GM03348 (cell line): ENCODE measurements at places on chromosomes 1 and 21.

GRCh38 chr1:198116469-198116868, 40.3 kb upstream of the NEK7 start:
- no peak for DNase-seq

GRCh38 chr1:199721001-199721400, 306.5 kb upstream of the NR5A2 start:
- no peak for DNase-seq

DNA sequence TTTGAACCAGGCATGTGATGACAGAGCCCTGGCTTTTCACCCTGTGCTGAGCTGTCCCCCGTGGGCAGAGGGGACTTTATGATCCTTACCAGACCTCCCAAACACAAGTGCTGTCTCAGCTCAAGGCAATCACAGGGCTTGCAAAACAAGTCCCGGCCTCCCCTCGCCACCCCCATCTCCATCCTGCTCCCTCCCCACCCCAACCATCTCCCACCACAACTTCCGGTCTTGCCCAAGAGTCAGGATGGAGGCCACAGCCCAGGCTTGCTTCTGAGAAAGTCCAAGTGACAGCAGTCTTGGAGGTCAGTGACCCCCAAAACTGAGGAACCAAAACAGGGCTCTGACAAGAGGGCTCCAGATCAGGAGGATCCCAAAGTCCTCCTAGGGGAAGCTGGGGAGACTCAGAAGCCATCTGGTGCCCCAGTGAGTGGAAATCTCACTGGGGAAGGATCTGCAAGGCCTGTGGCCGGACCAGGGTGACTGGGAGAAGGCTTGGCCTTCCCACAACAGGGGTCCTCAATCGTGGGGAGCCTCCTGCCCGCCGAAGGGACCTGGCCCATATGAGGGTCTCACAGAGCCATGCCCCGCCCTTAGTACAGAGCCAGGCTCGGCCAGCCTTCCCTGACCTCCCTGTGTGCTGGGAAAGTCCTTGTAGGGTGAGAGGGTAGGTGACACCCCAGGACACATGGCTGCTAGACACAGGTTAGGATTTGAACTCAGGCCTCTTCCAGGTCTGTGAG, 4.5 kb upstream of the SDC3 start:
- no peak for DNase-seq

DNA sequence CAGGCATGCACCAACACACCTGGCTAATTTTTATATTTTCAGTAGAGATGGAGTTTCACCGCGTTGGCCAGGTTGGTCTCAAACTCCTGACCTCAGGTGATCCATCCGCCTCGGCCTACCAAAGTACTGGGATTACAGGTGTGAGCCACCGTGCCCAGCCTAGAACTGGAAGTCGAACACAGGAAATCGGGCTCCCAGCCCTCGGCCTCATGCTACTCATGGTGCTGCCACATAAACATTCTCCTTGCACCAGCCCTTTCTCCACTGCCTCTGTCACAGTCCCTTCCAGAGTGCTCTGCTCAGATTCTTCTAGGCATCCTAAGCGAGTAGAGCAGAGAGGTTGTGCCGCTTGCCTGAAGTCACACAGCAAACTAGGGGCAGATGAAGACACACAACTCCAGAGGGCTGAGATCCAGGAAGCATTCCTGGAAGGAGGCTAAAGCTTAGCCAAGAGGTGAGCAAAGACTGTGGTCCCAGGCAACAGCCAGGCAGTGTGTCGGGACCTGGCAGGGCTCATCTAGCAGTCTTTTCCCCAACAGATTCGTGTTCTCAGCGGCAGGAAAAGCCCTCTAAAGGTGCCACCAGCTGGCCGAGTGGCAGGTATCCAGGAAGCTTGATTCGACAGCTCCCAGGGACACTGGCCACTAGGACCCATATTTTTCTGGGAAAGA, 29.6 kb upstream of the NPPB start:
- no peak for DNase-seq

GRCh38 chr1:117286562-117286961, 75.8 kb upstream of the VTCN1 start:
- DNase-seq: no peak

- no peak for DNase-seq
Measured at GRCh38 chr1:75812065-75812464, 15.4 kb downstream of the MSH4 start.

DNA sequence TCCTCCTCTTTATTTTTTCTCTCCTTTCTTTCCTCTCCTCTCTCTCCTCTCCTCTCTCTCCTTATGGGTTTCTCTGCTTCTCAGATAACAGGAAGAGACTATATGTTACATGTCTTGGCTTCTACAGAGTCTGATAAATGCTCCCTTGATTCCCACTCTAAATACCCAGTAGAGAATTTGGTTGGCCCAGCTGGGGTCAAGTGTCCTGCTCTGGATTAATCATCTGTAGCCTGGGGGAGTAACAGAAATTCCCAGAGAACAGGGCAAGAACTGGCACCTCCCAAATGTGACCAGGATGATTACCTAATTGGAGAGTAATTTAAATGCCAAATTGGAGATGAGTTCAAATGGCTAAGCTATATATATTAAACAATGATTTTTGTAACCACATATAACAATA, 146.1 kb upstream of the LMO4 start:
- no peak for DNase-seq

DNA sequence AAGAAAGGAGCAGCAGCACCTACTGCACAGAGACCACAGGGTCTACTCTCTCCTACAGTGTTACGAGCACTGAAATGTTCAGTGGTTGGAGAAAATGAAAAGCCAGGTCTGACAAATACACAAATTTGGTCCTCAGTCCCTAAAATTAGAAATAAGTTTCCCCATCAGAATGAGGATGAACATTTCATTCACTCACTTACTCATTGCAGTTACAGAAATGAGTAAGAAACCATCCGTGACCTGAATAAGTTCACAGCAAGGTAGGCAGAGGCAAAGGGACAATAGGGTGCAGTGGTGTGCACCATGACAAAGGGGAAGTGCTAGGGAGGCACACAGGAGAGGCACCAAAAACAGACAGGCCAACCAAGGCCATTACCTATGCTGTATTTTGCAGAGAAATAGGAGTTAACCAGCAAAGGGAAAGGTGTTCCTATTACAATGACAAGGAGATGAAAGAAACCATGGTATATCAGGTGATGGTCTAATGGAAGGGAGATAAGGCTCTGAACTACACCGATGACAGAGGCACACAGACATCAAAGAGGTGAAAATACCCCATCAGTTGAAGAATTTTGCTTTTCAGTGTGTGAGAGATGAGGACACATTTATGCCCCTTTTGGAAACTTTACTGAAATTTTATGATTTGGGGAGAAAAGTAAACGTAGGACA, 29.4 kb downstream of the VAV3 start:
- no peak for DNase-seq

GRCh38 chr1:40140211-40140973, 20.8 kb upstream of the RLF start:
- DNase-seq: peak; percentile 25

- DNase-seq: peak; percentile 77
Measured at GRCh38 chr1:85617633-85618100, 37.1 kb downstream of the CCN1 start.

DNA sequence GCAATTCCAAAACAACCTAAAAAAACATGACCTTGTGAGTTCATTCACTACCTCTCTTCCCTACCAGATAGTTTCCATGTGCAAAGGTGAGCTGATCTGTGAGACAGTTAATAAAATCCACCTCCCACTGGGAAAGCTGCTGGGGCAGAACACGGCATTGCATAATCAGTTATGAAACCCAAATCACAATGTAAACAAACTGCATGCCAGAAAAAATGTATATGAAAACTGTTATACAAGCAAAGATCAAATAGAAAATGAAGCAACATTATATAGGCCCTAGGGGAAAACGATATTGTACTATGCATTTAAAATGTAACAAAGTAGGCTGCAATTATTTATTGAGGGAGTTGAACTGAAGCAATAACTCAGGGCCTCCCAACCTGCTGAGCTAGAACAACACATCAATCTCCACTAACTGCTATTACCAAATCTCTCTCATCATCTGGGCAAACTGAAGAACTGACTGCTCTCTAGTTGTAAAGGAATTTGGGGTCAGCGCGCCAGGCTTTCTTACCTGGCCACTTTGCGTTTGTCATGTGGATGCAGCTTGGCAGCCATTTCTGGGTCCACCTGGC, 31.0 kb downstream of the TRIT1 start:
- DNase-seq: no peak

DNA sequence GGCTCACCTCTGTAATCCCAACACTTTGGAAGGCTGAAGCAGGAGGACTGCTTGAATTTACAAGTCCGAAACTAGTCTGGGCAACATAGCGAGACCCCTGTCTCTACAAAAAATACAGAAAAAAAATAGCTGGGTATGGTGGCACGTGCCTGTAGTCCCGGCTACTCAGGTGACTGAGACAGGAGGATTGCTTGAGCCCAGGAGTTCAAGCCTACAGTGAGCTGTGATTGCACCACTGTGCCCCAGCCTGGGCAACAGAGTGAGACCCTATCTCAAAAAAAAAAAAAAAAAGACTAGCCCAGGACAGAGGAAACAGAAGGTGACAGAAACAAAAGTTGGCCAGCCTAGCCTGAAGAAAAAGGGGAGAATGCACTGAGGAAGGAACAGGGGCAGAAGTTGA, 21.2 kb downstream of the ARMH1 start:
- DNase-seq: no peak

- no peak for DNase-seq
Measured at GRCh38 chr1:57603696-57604095, 179.8 kb upstream of the DAB1 start.

GRCh38 chr1:20259646-20260045, 31.0 kb upstream of the VWA5B1 start:
- DNase-seq: no peak

GRCh38 chr1:212536586-212536985, 72.0 kb upstream of the ATF3 start:
- DNase-seq: no peak

DNA sequence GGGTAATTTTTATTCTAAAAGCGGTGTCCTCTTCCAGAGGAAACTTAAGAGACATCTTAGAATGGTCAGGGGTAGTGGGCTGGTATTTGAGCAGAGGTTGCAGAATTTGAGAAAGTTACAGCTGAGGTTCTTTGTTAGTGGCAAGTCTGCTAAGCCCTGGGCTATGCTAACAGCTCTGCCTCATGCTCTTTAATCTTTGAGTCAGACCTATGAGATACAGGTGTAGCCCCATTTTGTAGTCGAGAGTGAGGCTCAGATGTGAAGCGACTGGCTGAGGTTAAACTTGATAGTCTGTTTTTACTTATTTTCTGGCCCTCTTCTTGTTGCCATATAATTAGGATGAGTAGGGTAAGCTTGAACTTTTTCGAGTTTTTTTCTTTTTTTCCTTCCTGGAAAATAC, 4.7 kb downstream of the HMGN2 start:
- no peak for DNase-seq

GRCh38 chr1:9589144-9589718, 520 bp downstream of the TMEM201 start:
- peak; percentile 56 for DNase-seq

DNA sequence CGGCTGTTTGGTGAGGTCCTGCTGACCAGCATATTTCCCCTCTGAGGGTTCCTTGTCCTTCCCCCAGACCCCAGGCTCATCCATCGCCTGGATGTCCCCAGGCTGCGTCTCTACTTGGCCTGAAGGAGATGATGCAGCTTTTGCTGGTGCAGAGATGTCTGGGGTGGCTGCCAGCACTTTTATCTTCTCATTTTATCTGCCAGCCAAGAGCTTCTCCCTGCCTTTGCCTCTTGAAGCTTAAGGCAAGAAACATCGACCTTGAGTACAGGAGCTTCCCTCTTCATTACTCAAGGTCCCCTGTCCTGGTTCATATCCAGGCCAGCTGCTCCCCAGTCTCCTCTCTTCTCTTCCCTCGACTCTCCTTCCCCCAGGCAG, 9.2 kb upstream of the H6PD start:
- DNase-seq: peak; percentile 20

GRCh38 chr1:109137958-109138357, 24.0 kb downstream of the ELAPOR1 start:
- no peak for DNase-seq

DNA sequence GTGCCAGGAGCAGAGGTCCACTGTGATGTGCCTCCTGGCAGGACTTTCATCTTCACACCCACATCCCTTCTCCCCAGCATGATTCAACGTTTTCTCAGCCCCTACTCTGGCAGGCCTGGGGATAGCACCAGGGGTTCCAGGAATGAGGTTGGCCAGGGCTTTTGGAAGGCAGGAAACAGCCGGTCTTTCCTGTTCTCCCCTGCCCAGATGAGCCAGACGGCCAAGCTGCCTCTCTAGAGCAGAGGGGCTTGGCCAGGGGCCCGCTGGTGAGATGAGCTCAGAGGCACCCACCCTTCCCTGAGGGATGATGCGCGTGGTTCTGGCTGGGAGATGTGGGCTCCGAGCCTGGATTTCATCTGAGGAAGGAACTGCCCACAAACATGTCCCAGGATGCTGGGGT, 4.3 kb upstream of the MFAP2 start:
- DNase-seq: peak; percentile 93

GRCh38 chr1:16727190-16728111, 12.9 kb upstream of the RNU1-4 start:
- DNase-seq: no peak

DNA sequence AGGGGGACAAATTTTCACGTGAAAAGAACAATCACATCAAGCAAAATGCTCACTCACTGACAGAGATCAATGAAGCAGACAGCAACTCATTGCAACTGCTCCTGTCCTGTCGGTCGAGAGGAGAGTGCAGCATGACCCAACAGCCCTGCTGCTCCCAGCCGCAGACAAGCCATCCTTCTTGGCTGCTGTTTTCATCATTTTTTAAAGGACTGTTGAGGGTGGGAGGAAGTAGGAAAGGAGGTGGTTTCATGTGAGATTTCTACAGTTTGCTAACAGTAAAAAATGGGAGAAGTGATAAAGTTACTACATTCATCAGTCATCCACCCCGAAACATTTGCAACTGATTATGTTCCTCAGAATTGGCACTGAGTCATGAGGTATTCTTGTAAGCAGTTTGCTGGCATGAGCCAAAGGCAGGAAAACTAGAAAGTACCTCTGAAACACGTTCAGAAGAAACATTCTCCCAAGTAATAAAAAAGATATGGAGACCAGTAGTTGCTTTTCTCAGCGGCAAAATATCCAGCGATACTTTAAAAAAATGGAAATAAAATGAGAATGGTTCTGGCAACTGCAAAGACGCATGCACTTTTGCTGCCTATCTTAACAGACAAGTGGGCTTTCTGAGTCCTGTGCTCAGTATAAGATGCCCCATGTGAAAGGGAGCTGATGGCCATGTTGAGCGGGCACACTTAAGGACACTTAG, 72.0 kb upstream of the CLDN14 start:
- peak; percentile 87 for DNase-seq

DNA sequence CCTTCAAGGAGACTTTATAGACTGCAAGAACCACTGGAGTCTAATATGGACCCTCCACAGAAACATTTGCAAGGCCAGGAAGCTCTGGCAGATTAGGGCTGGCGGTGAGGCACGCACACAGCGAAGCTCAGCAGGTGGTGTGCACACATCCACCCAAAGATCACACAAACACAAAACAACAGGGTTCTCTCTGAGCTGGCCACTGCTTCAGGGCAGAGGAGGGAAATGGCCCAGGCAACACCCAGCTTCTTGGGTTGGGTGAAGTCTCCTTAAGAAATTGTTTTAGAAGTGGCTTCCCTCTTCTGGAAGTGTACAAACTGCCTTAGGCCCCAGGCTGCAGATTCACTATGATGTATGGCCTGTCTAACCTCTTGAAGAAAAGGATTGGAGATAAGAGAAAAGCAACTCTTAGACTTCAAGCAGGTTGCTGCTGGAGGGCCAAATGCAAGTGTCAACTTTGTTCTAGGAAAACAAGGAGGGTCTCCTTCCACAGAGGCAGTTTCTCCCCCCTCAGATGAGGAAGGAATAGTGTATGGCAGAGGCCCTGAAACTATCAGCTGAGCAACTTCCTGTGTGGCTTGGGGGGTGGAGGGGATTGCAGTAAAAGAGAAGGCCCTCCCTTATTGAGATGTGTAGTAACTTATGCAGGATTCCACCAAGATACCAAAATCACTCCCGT, 2.0 kb downstream of the RCSD1 start:
- DNase-seq: no peak

- DNase-seq: no peak
Measured at GRCh38 chr1:118773656-118774055, 214.5 kb downstream of the TBX15 start.
